ENCODE measurements at places on chromosomes 3 and 15. TPM values are rescaled to one million over a fixed set of nuclear protein-coding genes. Genes with fewer than 3 reads are reported as not detected.

GAP43 gene
- total RNA-seq = not detected

MNS1 gene
- total RNA-seq = 0.58 TPM

TNFSF10 gene
- 140 TPM for total RNA-seq

RBM6 gene
- total RNA-seq = 110 TPM

DNA sequence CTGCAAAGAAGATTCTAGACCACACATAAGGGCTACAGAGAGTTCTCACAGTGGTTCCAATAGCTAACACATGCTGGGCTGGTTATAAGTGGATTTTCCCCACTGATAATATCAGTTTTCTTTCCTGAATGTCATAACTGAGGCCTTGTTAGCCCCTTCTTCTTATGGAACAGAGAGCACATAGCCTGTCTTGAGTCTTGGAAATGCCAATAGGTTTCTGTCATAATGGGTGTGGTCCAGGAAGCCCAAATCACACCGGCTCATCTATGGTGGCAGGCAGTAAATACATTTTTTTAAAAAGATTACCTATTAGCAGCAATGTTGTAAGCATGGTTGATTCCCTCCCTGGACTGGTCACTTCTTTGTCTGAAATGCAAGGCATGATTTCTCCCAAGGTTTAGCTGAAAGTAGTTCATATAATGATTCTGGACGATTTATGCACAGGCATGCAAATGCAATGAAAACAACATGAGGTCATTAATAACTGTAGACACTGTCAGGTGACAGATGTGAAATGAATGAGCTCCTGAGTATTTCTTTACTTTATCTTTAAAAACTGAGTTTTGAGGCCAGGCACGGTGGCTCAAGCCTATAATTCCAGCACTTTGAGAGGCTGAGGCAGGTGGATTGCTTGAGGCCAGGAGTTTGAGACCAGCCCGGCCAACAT is 67.2 kb upstream of the ATP2C1 start:
- no peak for DNase-seq

All from upper lobe of right lung (tissue), 1 donor.